Esophagus squamous epithelium (tissue), 5 donors: ENCODE measurements at places on chromosomes 2 and 18. TPM values are rescaled to one million over a fixed set of nuclear protein-coding genes. Genes with fewer than 3 reads are reported as not detected.
A peak's percentile ranks its signal among the peaks of the same experiment; 100 is the strongest.

ARHGAP15 gene
- 4.1 TPM for total RNA-seq

GRCh38 chr2:222878877-222879603 is 18.2 kb downstream of the ACSL3 start:
- no peaks in the 10 kb centered on the region for H3K36me3 ChIP-seq
- no peak overlapping the region for H3K27ac ChIP-seq
- no peak overlapping the region for H3K4me3 ChIP-seq

- no peaks in the 10 kb centered on the region for H3K4me1 ChIP-seq
- no peak overlapping the region for H3K27ac ChIP-seq
- H3K4me3 ChIP-seq = no peak overlapping the region
- DNase-seq = no peak
- H3K36me3 ChIP-seq = no peaks in the 10 kb centered on the region
- no peaks in the 10 kb centered on the region for H3K27me3 ChIP-seq
Measured at GRCh38 chr18:306608-307255, 38.9 kb upstream of the THOC1 start.

UGT1A7 gene
- 88.8 TPM for total RNA-seq

GRCh38 chr18:77600674-77601073 is 351.0 kb downstream of the GALR1 start:
- no peaks in the 10 kb centered on the region for H3K4me1 ChIP-seq
- no peaks in the 10 kb centered on the region for H3K27me3 ChIP-seq
- no peak overlapping the region for H3K27ac ChIP-seq
- no peak overlapping the region for H3K4me3 ChIP-seq

DNA sequence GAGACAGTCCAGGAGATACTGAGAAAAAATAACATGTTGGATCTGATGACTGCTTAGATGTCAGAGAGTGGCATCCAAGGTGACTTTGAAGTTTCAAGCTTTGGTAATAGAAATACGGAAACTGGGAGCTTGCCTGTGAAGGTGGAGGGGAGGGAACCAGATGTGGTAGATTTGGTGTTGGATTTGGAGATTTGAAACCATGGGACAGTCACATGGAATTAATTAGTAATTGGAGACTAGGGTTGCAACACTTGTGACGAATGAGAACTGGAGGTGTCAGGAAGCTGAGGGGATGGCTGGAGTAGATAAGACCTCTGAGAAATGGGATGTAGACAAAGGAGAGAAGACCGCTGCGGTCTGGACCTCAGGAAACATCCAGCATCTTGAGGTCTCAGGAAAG is 46.7 kb downstream of the RPL37A start:
- no peaks in the 10 kb centered on the region for H3K36me3 ChIP-seq
- H3K4me1 ChIP-seq = peaks cover 16% of the 10 kb centered on the region
- no peak overlapping the region for H3K4me3 ChIP-seq
- no peak overlapping the region for H3K27ac ChIP-seq
- H3K27me3 ChIP-seq = no peaks in the 10 kb centered on the region

GRCh38 chr2:85418132-85419008 is at the start of gene SH2D6:
TSS of gene SH2D6 (plus strand) at chr2:85418714. CDS start at chr2:85429466, 10,752 bp downstream.
- H3K36me3 ChIP-seq = no peaks in the 10 kb centered on the region
- H3K27ac ChIP-seq = peak within 1 kb of the TSS; percentile 96
- peak within 1 kb of the TSS; percentile 88 for H3K4me3 ChIP-seq
- peaks cover 68% of the 10 kb centered on the region for H3K4me1 ChIP-seq
- no peaks in the 10 kb centered on the region for H3K27me3 ChIP-seq

DNA sequence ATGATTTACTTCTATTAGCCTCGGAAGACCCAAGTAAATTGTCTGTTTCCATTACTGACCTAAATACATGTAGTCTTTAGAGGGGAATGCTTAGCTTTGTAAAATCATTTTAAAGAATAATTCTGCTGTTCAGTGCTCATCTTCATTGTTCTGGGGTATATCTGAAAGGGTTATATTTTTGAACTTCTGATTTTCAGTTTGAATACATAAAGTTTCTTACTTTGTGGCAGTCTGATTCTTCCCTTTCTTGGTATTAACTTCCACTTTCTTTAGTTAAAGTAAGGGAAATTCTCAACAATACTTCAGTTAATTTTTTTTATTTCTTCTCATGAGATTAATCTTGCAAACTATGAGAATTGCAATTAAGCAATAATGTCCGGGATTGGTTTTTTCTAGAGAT is 148.4 kb downstream of the DOCK10 start:
- no peaks in the 10 kb centered on the region for H3K36me3 ChIP-seq
- no peaks in the 10 kb centered on the region for H3K4me1 ChIP-seq
- H3K27ac ChIP-seq = no peak overlapping the region

DNA sequence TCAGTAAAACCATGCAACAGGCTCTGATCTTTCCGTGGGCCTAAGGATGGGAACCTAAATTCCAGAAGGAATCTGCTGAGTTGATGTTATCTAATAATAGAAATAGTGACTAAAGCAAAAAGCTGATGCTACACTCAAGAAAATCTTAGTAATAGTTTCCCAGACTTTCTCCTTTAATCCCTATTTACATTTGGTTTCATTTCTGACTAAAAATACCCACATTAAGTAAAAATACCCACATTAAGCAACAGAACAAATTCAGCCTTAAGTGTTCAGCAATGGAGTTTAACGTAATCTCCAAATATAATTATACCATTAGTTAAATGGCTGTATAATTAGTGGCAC is 50.3 kb downstream of the CCBE1 start:
- peaks cover 4% of the 10 kb centered on the region for H3K4me1 ChIP-seq
- no peaks in the 10 kb centered on the region for H3K36me3 ChIP-seq

DNA sequence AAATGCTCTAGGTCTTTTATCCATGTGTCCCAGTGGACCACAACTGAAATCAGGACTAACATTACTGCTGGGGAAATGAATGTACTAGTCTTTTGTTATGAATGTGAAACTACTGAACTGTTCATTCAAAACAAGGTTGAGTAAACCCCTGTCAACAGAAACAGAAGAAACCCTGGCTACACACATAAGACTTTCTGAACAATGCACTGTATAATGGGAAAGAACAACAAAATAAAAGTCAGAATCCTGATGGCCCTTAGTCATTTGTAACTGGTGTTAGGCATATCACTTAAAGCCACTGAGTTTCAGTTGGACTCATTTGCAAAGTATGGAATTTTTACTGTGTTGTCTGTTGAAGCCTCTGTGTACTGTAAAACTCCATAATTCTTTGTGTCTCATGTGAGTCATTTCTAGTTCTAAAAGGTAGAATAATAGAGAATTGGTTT is 77.0 kb upstream of the UBXN4 start:
- H3K27ac ChIP-seq = no peak overlapping the region
- no peak for DNase-seq
- H3K4me3 ChIP-seq = no peak overlapping the region
- H3K27me3 ChIP-seq = no peaks in the 10 kb centered on the region

- H3K36me3 ChIP-seq = no peaks in the 10 kb centered on the region
- no peak overlapping the region for H3K4me3 ChIP-seq
- H3K27me3 ChIP-seq = no peaks in the 10 kb centered on the region
- DNase-seq = no peak
- H3K27ac ChIP-seq = no peak overlapping the region
Measured at GRCh38 chr2:136110526-136110925, 7.4 kb downstream of the CXCR4 start.

GRCh38 chr2:134412639-134412999 is 158.7 kb downstream of the MGAT5 start:
- H3K36me3 ChIP-seq = peaks cover 3% of the 10 kb centered on the region
- H3K4me3 ChIP-seq = no peak overlapping the region
- no peaks in the 10 kb centered on the region for H3K27me3 ChIP-seq
- DNase-seq = no peak
- no peak overlapping the region for H3K27ac ChIP-seq

FAM228A gene
- 0.19 TPM for total RNA-seq

DNA sequence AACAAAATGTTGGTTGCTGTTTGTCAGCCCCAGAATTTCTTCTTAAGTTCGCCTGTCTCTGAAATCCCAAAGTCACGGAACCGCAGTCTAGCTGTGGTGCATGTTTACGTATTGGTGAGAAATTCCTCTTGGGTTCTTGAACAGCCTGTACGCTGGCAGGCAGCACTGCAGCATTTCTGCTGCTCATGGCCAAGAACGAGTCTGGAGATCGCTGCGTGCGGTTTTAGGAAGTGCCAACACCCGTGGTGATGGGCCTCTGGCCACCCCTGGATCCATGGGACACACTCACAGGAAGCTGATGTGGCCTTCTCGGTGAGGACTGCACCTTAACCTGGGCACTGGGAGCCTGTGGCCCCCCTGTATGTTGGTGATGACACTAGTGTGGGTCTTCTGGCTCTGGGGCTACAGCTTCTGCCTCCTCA is 23.7 kb downstream of the ASB1 start:
- peaks cover 76% of the 10 kb centered on the region for H3K36me3 ChIP-seq
- DNase-seq = no peak
- no peaks in the 10 kb centered on the region for H3K4me1 ChIP-seq
- no peaks in the 10 kb centered on the region for H3K27me3 ChIP-seq

- H3K4me3 ChIP-seq = no peak overlapping the region
- no peak overlapping the region for H3K27ac ChIP-seq
- H3K27me3 ChIP-seq = no peaks in the 10 kb centered on the region
- no peaks in the 10 kb centered on the region for H3K36me3 ChIP-seq
Measured at GRCh38 chr18:33369711-33370449, 70.6 kb downstream of the CCDC178 start.

DNA sequence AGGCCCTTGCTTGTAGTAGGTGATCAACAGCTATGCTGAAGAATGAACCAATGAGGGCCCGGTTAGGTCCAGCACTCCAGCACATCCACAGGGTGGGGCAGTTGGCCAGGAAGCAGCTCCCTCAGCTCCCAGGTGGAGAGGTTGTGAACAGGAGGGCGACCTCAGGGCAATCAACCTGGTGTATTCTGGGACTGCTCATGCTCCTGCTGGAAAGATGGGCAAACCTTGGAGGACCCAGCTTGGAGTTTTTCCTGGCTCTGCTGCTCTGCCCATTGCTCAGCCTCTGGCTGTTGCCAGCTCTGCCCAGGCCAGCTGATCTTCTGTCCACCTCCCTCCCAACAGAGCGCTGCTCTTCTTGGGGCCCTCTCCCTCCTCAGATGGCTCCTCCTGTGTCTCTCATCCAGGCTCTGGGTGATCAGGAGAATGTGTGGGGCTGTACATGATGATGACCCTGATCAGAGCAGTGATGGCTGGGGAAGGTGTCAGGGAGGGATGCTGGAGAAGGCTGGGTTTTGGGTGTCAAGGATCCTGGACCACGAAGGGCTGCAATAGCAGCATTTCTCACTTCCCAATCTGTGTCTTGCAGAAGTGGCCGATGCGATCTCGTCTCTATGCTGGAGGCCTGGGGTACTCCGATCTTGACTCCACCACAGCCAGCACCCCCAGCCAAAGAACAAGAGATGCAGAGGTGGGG is 3.4 kb downstream of the TCF23 start:
- H3K4me3 ChIP-seq = no peak overlapping the region
- no peaks in the 10 kb centered on the region for H3K4me1 ChIP-seq
- no peaks in the 10 kb centered on the region for H3K27me3 ChIP-seq
- H3K27ac ChIP-seq = no peak overlapping the region

PSTPIP2 gene
- 5.6 TPM for total RNA-seq

DNA sequence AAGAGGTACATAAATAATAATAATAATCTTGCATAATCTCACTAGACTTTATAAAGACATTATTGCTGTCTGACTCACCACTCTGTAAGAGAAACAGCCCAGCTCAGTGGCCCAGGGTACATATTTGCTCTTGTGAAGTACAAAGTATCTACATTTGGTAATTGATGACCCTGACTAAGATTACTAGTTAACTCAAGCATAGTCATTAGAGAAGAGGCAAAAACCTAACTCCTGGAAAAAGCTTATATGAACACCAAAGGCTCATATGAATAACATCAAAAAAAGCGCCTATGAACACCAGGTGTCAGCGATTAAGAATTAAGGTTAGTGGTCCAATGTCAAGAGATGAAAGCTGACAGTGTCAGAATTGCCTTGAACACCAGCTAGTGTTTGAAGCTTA is 38.4 kb downstream of the RAD51AP2 start:
- H3K4me3 ChIP-seq = no peak overlapping the region
- no peak overlapping the region for H3K27ac ChIP-seq
- no peak for DNase-seq
